ENCODE measurements at places on chromosomes 16 and 17. TPM values are rescaled to one million over a fixed set of nuclear protein-coding genes. Genes with fewer than 3 reads are reported as not detected.

- DNase-seq = no peak
Measured at GRCh38 chr16:54268340-54268739, 18.2 kb downstream of the IRX3 start.

GRCh38 chr17:48545022-48545375 lies at the start of gene HOXB2:
Gene HOXB2 (minus strand): TSS chr17:48545109. CDS start chr17:48544911, 198 bp downstream.
- no peak for DNase-seq

DNA sequence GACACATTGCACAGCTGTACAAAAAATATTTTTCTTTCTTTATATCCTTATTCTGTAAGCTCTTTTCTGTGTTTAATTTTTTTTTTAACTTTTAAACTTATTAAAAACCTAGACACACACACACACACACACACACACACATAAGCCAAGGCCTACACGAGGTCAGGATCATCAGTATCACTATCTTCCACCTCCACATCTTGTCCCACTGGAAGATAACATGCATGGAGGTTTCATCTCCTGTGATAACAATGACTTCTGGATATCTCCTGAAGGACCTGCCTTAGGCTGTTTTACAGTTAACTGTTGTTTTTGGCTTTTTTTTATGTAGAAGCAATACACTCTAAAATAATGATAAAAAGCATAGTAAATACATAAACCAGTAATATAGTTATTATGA lies 71.2 kb downstream of the TNRC6C start:
- DNase-seq = no peak

DNA sequence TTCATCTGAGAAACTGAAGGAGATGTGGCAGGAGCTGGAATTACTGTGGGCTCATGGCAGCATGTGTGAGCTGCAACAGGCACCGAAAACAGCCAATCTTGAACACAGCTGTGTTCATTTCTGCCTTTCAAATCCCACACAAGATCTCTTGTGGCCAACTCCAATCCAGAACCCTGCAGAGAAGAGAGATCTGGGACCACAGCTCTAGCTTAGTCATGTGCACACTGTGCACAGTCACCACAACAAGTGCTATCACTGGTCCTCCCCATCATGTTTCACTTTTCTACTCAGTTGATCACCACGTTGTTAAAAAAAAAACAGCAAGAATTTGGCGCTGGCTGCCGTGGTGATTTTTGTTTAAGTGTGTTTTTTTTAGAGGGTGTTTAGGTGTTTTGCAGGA lies 254.5 kb upstream of the ELAC2 start:
- no peak for DNase-seq

- peak; percentile 49 for DNase-seq
Measured at GRCh38 chr16:4015275-4016004, 100.8 kb downstream of the ADCY9 start.

GRCh38 chr17:11589716-11590115 lies 8.6 kb upstream of the DNAH9 start:
- DNase-seq = no peak

DNA sequence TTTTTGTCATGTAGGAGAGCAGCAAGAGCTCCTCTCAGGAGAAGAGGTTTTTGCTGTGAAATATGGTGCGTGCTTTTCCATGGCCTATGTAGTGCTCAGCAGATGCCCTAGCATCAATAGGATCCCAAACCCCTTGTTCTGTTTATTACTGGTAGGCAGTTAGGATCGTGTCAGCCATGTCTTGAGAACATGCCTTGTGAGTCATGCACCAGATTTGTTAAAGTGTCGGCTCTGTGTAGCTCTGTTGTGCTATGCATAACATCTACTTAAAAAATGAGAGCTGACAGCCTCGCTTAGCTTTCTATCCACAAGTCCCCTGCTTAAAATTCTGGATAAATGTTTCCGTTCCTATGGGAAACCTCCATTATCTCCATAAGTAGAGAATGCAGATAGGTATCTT lies 4.4 kb upstream of the EIF4A3 start:
- peak; percentile 84 for DNase-seq

The LGALS9C gene
- total RNA-seq = not detected

DNA sequence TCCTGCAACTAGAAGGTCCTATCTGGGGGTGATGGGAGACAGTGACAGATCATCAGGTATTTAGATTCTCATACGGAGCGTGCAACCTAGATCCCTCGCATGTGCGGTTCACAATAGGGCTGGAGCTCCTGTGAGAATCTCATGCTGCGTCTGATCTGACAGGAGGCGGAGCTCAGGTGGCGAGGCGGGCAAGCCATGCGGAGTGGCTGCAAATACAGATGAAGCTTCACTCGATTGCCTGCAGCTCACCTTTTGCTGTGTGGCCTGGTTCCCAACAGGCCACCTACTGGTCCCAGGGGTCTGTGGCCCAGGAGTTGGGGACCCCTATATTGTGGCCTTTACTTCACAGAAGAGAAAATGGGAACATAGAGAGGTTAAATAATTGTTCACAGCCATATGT lies 200.4 kb downstream of the IRF8 start:
- no peak for DNase-seq

DNA sequence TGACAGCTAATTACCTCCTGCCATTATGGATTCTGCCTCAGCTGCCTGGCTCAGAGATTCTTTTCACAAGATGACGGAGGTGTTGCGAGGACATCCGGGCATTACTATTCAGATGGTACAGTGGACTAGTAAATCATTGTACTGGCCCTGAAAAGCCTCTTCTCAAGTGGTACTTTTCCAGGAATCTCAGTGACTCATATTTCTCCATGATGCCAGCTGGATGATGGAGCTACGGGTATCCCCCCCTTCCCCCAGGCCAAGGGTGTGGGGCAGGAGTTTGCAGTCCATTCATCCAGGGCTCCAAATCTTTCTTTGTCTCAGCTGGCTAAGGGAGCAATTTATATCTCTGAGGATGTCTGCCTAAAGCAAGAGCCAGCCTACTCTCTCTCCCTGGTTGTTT lies 107.7 kb upstream of the GPR139 start:
- DNase-seq = no peak

DNA sequence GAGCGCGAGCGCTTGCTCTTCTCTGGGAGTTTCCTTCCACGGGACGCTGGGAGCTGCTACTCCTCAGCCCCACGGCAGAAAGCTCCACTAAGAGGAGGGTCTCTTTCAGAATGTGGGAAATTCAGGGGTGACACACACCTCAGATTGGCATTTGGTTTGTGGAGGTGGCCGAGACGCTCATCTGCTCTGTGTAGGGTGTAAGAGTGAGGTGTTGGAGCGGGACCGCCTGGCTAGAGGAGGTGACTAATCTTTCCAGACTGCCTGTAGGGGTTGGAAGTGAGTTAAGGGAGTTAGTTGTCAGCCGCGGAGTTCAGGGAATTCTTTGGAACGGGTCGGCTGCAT lies 735 bp downstream of the PSMD11 start:
- DNase-seq = peak; percentile 81
